Lower lobe of right lung (tissue), 2 donors: ENCODE measurements at places on chromosomes 5 and 9. TPM values are rescaled to one million over a fixed set of nuclear protein-coding genes. Genes with fewer than 3 reads are reported as not detected.

The FAM221B gene
- 0.32 TPM for total RNA-seq

The ADCY2 gene
- 0.59 TPM for total RNA-seq

The HCN1 gene
- not detected for total RNA-seq

DNA sequence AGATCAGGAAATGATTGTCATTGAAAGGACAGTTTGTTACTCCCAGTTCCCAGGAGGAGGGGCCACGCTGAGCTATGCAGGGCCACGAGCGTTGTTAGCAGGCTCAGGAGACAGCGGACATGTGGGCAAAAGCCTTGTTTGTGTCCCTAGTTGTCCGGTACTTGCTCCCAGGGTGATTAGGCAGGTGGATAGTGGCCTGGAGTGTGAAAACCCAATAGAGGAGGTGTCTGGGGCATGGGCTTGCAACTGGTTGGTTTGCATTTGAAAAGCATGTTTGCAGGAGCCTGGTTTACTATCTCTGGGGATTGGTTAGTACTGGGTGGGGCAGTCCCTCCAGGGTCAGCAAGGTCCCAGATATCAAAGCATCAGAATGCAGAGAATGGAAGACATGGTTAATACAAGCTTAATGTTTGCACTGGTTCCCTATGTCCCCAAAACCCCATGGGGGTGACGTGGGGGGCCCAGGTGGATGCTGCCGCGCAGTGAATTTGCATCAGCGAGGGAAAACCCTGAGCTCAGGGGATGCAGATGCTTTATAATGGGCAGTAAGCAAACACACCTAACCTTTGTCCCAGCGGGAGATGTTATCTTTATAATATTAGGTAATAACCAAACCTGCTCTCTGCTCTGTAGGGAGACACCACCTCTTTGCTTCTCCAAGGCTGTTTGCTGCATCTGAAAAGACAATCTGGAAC is 39.7 kb downstream of the ROPN1L start:
- no peak overlapping the region for H3K4me3 ChIP-seq
- H3K27ac ChIP-seq, result no peak overlapping the region
- H3K4me1 ChIP-seq, result peaks cover 17% of the 10 kb centered on the region
- DNase-seq, result no peak

DNA sequence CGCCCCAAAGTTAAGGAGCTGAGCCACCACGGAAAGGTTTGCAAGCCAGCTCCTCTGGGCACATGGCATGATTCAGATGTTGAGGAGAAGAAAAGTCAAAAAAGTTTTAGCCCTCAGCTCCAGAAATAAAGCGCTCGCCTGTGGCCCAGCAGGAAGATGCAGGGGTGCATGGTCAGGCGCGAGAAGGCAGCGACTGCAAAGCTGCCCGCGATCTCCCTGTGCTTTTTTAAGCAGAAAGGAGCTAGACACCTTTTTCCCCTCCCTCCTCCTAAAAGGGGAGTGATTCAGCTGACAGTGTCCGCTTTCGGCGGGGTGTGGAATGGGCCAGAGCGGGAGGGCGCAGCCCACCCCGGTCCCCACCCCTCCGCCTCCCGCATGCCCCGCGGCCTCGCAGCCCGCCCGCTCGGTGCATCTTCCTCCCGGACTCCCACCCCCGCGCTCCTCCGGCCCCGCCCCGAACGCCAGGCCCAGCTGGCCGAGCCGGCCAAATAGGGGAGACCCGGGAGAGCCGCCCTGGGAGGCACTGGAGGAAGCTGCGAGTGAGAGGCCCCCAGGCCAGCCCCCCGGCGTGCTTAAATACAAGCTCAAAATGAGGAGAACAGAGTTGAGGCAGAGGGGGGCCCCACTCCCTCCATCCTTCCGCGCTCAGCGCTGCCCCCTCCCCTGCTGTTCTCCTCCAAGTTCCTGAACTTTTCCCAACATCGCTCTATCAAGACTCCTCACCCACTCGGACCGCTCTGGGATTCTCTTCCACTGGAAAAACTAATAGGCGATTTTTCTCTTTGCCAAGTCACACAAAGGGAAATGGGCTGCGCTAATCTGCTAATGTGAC is at the start of gene ADAMTS12:
TSS of gene ADAMTS12 (minus strand) at position 203 of the 832 bp plus-strand sequence. CDS start at position 69, 134 bp downstream.
- H3K27ac ChIP-seq, result no peak within 1 kb of the TSS
- H3K4me1 ChIP-seq, result no peaks in the 10 kb centered on the region
- H3K27me3 ChIP-seq, result peaks cover 22% of the 10 kb centered on the region
- H3K4me3 ChIP-seq, result peak within 1 kb of the TSS; percentile 52

The GNA14 gene
- total RNA-seq, result 15.6 TPM

The ADGRD2 gene
- total RNA-seq, result not detected

DNA sequence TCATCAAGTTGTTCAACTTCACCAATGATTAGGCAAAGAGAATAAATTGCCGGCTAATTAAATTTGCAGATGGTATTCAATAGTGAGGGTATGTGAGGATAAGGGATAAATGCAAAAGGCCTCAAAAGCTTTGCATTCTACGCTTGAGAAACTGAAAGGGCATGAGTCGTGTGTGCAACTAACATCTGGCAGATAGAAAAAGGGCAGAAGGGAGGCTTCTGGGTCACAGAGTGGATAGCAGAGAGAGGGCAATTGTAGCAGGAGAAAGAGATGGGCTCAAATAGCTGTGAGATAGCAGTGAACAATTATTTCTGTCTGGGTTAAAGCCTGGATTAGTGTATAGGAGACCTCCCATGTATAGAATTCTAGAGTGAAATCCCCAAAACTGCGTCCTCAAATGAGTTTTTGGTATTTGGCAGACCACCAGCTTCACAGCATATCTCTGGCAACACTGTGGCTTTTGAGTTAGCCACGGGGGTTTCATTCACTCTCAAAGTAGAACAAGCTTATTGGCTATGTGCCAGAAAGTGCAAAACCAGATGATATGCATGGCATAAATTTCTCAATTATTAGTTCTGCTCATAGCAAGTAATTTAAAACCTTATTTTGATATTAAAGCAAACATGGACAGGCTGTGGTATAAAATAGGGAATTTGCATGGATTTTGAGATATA is 586.3 kb downstream of the BRINP1 start:
- no peak for DNase-seq
- no peak overlapping the region for H3K4me3 ChIP-seq
- no peak overlapping the region for H3K27ac ChIP-seq
- H3K4me1 ChIP-seq, result no peaks in the 10 kb centered on the region
- H3K36me3 ChIP-seq, result no peaks in the 10 kb centered on the region
- H3K27me3 ChIP-seq, result no peaks in the 10 kb centered on the region

The ITK gene
- 6.3 TPM for total RNA-seq

The TAF1L gene
- total RNA-seq, result not detected

GRCh38 chr9:12318732-12319685 is 374.2 kb upstream of the TYRP1 start:
- H3K36me3 ChIP-seq, result no peaks in the 10 kb centered on the region
- no peak for DNase-seq
- H3K27ac ChIP-seq, result no peak overlapping the region
- H3K27me3 ChIP-seq, result no peaks in the 10 kb centered on the region

DNA sequence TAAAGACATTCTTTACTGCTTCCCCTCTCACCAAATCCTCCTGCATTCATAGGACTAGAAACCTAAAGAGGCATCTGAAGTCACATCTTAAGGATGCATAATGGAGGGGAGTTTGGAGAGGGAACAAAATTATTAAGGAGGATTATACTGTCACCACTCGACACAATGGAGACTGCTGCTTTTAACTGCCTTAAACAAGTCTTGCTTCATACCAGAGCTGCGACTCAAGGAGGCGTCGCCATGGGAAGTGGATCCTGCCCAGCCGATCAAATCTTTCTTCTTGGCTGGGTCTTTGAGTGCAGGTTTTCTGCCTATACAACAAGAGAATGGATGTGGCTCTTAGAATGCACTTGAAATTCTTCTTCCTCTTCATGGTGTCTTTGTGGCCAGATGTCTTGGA is 66.7 kb upstream of the FOXE1 start:
- H3K4me3 ChIP-seq, result no peak overlapping the region
- H3K36me3 ChIP-seq, result no peaks in the 10 kb centered on the region
- no peak for DNase-seq
- H3K27ac ChIP-seq, result no peak overlapping the region

The IFNK gene
- total RNA-seq, result not detected

DNA sequence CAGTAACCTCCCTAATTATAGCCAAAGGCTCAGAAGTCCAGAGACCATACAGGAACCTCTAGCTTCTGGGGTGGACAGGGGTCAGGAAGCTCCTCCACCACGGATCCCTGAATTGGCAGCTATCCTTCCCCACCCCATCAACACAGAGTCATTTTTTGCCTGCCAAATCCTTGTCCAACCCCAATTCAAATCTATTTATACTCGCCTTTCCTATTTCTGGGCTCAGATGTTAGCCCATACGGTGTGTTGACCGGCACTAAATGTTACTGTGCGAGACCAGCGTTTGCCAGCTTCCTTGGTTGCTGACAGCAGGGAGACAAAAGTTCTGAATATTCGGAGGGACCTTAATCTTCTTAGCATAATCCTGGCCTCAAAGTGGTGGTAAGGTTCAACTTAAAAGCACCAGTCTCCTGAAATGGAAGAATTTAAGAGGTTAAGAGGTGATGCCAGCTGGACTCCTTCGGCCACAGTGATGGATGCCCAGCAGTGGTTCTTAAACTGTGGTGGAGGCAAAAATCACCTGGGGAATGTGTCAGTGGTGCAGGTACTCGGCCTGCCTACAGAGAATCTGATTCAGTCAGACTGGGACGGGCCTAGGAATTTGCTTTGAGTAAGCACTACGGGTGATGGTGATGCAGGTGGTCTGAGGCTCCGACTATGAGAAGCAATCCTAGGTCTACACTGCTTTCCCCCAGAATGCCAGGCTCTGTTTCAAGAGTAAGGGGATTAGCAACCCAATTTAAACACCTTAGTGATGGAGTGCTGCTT is 204.8 kb upstream of the MEF2C start:
- DNase-seq, result no peak
- H3K36me3 ChIP-seq, result no peaks in the 10 kb centered on the region
- H3K27me3 ChIP-seq, result no peaks in the 10 kb centered on the region
- no peak overlapping the region for H3K27ac ChIP-seq
- no peak overlapping the region for H3K4me3 ChIP-seq

GRCh38 chr5:128035689-128036088 is 47.9 kb upstream of the SLC12A2 start:
- peaks cover 11% of the 10 kb centered on the region for H3K4me1 ChIP-seq
- H3K36me3 ChIP-seq, result no peaks in the 10 kb centered on the region
- H3K4me3 ChIP-seq, result no peak overlapping the region
- no peak overlapping the region for H3K27ac ChIP-seq
- no peak for DNase-seq

The PFN3 gene
- not detected for total RNA-seq

DNA sequence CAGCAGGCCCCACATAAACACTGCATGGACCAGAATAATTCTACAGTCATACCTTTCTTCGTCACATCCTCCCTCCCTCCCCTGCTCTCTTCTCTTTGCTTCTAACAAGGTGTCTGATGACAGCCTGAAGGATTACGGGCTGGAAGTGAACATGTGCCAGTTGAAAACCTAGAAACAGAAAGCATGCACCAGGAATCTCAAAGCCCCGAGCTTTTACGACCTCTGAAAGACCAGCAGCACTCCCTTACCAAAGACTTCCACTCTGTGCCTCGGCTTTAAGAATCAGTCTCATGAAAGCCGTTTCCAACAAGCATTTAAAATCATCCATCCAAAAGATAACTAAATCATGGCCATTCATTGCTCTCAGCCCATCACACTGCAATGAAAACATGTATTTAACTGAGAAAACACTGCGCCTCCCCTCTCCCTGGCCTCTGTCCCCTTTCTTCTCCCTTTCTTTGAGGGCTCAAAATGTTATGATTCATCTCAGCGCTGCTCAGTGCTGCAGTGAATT is 21.3 kb downstream of the MSX2 start:
- H3K4me3 ChIP-seq, result no peak overlapping the region
- DNase-seq, result no peak
- H3K36me3 ChIP-seq, result no peaks in the 10 kb centered on the region

The EQTN gene
- total RNA-seq, result not detected

GRCh38 chr5:163531272-163531671 is 25.9 kb downstream of the MAT2B start:
- no peak for DNase-seq
- H3K27me3 ChIP-seq, result no peaks in the 10 kb centered on the region
- no peak overlapping the region for H3K4me3 ChIP-seq
- no peaks in the 10 kb centered on the region for H3K36me3 ChIP-seq
- H3K4me1 ChIP-seq, result no peaks in the 10 kb centered on the region

DNA sequence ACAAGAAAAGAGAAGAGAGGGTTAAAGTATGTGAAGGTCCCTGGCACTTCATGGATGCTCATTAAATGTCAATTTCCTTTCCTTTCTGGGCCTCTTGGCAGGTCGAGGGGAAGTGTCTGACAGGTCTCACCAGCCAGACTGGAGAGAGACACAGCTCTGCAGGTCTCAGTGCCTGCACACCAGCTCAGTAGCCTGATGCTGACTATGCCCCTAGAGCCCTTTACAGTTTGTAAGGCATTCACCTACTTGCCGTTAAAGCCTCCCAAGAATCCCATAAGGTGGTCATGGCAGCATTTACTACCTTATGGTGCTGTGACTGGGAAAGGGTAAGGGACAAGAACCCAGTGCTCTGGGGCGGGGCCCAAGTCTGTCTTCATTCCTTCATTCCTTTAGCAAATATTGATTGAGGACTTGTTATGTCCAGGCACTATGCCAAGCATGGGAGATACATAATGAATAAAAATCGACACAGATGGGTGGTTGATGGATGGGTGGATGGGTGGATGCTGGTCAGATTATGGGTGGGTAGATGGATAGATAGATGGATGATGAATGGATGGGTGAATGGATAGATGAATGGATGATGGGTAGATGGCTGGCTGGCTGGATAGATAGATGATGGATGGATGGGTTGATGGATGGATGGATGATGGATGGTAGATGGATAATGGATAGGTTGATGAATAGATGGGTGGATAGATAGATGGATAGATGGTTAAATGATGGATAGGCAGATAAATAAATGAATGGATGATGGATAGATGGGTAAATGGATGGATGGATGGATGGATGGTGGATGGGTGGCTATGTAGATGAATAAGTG is 21.3 kb upstream of the KIF12 start:
- no peaks in the 10 kb centered on the region for H3K36me3 ChIP-seq
- peaks cover 14% of the 10 kb centered on the region for H3K4me1 ChIP-seq
- H3K27me3 ChIP-seq, result peaks cover 3% of the 10 kb centered on the region
- no peak overlapping the region for H3K27ac ChIP-seq
- H3K4me3 ChIP-seq, result no peak overlapping the region

The TLX3 gene
- total RNA-seq, result not detected

- peak; percentile 73 for DNase-seq
- peak overlapping the region; percentile 92 for H3K4me3 ChIP-seq
- H3K27me3 ChIP-seq, result no peaks in the 10 kb centered on the region
- H3K27ac ChIP-seq, result peak overlapping the region; percentile 92
- peaks cover 74% of the 10 kb centered on the region for H3K4me1 ChIP-seq
These were observed 564 bp downstream of the SLC25A25 start for GRCh38 chr9:128068386-128069205.

DNA sequence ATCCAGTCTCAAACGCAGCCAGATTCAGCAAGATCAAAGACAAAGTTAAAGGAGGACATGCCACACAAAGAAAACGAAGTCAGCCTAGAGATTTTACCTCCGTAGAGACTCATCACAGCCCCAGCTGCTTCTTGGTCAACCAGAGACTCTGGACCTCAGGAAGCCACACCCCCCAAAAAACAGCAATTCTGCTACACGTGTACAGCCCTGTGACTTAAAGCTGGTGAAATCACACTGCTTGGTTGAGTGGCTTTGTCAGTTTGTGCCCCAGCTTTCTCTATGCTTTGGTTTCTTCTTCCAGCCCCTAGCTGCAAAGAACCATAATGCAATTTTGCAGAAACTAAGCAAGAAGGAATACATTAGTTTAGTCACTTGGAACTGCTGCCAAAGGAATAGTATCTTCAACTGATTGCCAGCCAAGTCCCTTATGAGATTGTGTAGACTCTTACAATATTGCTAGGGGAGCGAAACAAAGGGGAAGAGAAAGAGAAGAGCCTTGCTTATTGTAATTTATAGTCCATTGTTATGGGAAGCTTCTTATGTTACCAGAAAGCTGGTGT is 158.8 kb upstream of the ZNF462 start:
- no peak for DNase-seq
- no peaks in the 10 kb centered on the region for H3K36me3 ChIP-seq
- no peak overlapping the region for H3K4me3 ChIP-seq
- no peak overlapping the region for H3K27ac ChIP-seq
